ENCODE measurements at places on chromosomes 4 and X.

GRCh38 chrX:136495043-136495442 lies 2.3 kb upstream of the HTATSF1 start:
- no peak for DNase-seq

DNA sequence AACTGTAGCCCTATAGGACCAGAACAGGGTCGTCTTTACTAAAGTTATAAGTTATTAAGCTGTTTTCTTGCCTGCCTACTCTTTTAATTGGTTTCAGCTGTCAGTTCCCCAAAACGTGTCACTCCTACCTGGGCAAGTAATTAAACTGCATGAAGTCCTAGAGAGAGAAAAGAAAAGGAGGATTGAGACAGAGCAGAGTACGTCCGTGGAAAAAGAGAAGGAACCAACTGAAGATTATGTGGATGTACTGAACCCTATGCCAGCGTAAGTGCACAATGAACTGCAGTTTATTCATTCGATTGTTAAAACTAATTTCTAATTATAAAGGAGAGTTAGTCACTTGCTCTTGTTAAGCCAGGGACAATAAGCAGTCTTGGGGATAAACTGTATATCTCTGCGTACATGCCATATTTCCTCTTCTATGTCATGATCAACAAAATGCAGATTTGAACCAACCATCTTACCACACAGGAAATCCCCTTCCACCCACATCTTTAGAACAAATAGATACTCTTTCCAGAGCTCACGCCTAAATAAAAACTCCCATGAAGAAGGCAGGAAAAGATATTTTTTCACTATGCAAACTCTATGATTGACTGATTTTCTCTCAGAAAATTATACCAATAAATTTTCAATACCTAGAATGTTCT lies 22.8 kb downstream of the STAP1 start:
- no peak for DNase-seq

DNA sequence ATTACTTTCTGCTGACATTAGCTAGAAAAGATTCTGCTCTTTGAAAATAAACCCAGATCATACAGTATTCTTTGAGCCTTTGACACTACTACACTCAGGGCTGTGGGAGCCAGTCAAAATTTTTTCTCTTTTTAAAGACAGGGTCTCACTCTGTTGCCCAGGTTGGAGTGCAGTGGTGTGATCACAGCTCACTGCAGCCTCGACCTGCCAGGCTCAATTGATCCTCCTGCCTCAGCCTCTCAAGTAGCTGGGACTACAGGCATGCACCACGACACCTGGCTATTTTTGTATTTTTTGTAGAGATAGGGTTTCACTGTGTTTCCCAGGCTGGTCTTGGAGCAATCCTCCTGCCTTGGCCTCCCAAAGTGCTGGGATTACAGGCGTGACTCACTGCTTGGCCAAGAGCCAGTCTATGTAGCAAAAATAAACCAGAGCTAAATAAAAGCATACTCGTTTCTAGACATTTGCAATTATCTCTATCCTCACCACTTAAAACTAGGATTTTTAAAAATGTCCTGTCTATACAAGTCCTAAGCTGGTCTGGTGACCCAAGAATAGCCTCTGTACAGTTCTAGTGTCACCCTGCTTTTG lies 43.2 kb downstream of the AKAP4 start:
- DNase-seq: no peak

DNA sequence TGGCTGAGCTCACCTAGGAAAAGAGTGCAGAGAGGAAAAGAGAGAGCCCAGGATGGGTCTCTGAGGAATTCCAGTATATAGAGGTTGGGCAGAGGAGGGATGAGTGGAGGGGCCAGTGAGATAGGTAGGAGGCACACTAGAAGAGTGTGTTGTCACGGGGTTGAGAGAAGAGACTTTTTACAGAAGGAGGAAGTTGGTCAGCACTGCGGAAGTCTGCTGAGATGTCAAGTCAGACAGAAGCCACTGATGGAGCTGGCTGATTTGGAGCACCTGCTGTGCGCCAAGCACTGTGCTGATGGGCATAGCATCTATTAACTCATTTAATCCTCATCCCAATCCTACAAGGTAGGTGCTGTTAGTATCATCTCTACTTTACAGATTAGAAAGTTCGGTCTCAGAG lies 60.4 kb downstream of the EFNB1 start:
- DNase-seq: no peak

GRCh38 chr4:90798948-90799347 lies 671.8 kb downstream of the CCSER1 start:
- no peak for DNase-seq

- DNase-seq: no peak
Observed at GRCh38 chr4:140242357-140243277, 88.6 kb upstream of the MAML3 start.

DNA sequence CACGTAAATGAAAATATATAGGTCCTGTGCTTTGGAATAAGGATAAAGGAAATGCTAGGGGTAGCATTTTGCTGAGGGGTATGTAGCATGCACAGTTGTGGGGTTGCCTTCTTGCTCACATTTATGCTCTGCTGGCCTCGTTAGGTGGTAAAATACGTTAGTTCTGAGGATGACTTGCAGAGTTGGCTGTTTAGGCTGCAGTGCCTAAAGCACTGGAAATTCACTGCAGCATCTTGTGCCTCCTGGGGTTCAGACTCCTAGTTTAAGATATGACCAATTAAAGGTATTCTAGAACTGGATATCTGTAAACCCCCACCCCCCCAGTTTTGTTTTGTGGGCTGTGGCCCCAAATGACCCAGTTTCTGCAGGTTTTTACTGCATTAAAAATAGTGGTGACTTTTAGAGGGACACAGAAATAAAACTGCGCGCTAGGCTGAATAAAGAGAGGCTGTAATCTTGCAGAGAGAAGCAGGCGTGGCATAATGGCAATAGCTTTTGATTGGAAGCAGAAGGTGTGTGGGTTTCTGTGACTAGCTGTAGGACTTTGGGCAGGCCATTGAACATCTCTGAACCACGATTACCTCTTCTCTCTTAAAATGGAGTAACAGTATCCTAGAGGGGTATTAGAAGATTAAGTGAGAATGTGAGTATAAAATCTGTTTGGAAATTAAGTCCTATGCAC lies 79.3 kb downstream of the REPS2 start:
- DNase-seq: no peak

- no peak for DNase-seq
Observed at GRCh38 chrX:83535417-83536196, 27.5 kb downstream of the POU3F4 start.
